Activated naive CD4-positive, alpha-beta T cell treated with anti-CD3 and anti-CD28 coated beads for 36 hours (primary cell): ENCODE measurements at places on chromosomes 5 and 9.

- DNase-seq, result no peak
- no peaks in the 10 kb centered on the region for H3K27me3 ChIP-seq
- H3K36me3 ChIP-seq, result peaks cover 17% of the 10 kb centered on the region
- H3K4me3 ChIP-seq, result no peak overlapping the region
- H3K4me1 ChIP-seq, result peaks cover 4% of the 10 kb centered on the region
Measured at GRCh38 chr5:149782895-149783586, 52.9 kb downstream of the PPARGC1B start.

DNA sequence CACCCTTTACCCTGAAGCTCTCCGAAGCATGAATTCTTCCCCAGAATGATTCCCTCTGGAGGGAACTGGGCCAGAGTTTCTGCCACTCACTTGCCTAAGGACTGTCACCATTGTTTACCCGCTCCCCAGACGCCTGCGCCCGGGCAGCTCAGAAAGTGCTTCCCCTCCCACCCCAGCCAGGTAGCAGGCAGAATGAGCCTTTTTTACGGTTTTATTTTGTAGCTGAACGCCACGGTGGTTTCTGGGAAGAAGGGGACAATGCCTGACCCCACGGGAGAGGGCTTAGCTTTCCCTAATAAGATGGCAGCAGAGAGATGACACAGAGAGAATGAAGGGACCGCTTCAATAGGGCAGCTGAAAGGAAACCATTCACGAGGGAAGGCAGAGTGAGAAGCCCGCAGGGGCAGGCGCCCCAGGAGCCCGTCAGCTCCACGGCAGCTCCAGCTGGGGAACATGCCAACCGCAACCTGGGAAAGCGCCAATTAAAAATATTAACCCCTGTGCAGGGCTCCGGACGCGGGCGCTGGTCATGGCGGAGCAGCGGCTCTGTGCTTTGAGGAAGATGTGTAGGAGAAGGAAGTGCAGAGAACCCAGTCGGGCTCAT is 20.4 kb upstream of the NTNG2 start:
- no peaks in the 10 kb centered on the region for H3K36me3 ChIP-seq
- no peak for DNase-seq
- peak overlapping the region; percentile 56 for H3K4me3 ChIP-seq
- H3K27me3 ChIP-seq, result peaks cover 55% of the 10 kb centered on the region
- no peak overlapping the region for H3K27ac ChIP-seq

- DNase-seq, result no peak
- no peaks in the 10 kb centered on the region for H3K4me1 ChIP-seq
- no peaks in the 10 kb centered on the region for H3K36me3 ChIP-seq
- H3K27ac ChIP-seq, result no peak overlapping the region
- H3K27me3 ChIP-seq, result no peaks in the 10 kb centered on the region
Measured at GRCh38 chr5:31116466-31117031, 76.9 kb upstream of the CDH6 start.

DNA sequence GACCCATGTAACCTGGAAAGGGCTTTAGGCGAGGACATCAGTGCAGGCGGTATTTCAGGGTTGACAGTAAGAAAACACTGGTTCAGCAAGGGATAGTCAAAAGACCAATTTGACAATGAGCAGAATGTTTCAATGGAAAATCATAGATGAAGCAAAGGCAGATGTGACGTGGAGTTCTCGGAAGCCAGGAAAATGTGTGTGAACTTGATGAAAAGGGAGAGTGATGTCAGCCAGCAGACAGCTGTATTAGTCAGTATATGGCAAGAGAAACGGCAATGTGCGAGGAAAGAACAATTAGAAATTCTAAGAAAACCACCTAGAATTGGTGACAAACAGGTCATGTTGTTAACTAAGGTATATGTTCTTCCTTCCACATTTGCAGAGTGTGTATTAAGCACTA is 503.9 kb upstream of the DAB2 start:
- H3K27ac ChIP-seq, result no peak overlapping the region
- no peak overlapping the region for H3K4me3 ChIP-seq
- no peaks in the 10 kb centered on the region for H3K36me3 ChIP-seq

DNA sequence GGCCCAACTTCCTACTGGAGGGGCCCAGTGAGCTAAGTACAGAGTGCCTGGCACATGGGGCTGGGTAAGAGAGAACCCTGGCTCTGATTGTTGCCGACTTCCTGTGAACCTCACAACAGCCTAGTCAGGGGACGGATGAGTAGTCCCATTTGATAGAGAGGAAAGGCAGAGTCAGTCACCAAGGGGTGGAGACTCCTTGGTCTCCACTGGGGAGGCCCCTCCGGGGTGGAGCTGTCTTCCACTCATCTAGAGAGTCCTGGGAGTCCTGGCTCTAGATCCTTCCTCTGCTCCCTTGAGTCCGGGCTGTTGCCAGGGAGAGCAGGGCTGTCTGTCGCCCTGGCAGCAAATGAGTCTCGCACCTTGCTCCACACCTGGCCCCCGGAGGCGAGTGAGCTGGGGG is 8.0 kb downstream of the GRK6 start:
- DNase-seq, result peak; percentile 89
- H3K27ac ChIP-seq, result peak overlapping the region; percentile 92
- H3K27me3 ChIP-seq, result no peaks in the 10 kb centered on the region
- H3K4me3 ChIP-seq, result no peak overlapping the region

GRCh38 chr9:134295101-134295745 is 31.0 kb upstream of the RXRA start:
- H3K27ac ChIP-seq, result no peak overlapping the region
- no peaks in the 10 kb centered on the region for H3K27me3 ChIP-seq
- no peaks in the 10 kb centered on the region for H3K36me3 ChIP-seq
- peaks cover 3% of the 10 kb centered on the region for H3K4me1 ChIP-seq
- no peak overlapping the region for H3K4me3 ChIP-seq

DNA sequence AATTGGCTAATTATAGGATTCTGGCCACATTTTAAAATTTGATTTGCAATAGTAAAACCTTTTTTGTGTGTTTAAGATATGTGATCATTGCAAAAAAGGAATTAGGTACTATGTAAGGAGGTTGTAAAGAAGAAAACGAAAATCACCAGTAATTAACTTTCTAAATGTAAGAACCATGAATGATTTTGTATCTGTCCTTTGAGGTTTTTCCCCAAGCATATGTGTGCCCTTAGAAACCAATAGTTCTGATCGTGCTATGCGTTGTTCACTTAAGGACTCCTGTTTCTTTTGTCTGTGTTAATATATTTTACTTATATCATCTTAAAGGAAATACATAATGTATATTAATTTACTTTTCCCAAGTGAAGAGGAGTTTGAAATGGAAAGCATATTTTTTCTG is 410.2 kb downstream of the PSAT1 start:
- no peak overlapping the region for H3K4me3 ChIP-seq
- H3K27ac ChIP-seq, result no peak overlapping the region
- no peaks in the 10 kb centered on the region for H3K4me1 ChIP-seq
- DNase-seq, result no peak
- H3K36me3 ChIP-seq, result no peaks in the 10 kb centered on the region
- no peaks in the 10 kb centered on the region for H3K27me3 ChIP-seq

- H3K27me3 ChIP-seq, result peaks cover 10% of the 10 kb centered on the region
- DNase-seq, result no peak
- no peaks in the 10 kb centered on the region for H3K36me3 ChIP-seq
- H3K4me1 ChIP-seq, result peaks cover 4% of the 10 kb centered on the region
- H3K27ac ChIP-seq, result no peak overlapping the region
Measured at GRCh38 chr9:133727277-133727875, 10.8 kb downstream of the SARDH start.

- H3K4me1 ChIP-seq, result no peaks in the 10 kb centered on the region
- H3K36me3 ChIP-seq, result no peaks in the 10 kb centered on the region
- no peak overlapping the region for H3K27ac ChIP-seq
Measured at GRCh38 chr9:127027694-127028093, 94.7 kb downstream of the ANGPTL2 start.

DNA sequence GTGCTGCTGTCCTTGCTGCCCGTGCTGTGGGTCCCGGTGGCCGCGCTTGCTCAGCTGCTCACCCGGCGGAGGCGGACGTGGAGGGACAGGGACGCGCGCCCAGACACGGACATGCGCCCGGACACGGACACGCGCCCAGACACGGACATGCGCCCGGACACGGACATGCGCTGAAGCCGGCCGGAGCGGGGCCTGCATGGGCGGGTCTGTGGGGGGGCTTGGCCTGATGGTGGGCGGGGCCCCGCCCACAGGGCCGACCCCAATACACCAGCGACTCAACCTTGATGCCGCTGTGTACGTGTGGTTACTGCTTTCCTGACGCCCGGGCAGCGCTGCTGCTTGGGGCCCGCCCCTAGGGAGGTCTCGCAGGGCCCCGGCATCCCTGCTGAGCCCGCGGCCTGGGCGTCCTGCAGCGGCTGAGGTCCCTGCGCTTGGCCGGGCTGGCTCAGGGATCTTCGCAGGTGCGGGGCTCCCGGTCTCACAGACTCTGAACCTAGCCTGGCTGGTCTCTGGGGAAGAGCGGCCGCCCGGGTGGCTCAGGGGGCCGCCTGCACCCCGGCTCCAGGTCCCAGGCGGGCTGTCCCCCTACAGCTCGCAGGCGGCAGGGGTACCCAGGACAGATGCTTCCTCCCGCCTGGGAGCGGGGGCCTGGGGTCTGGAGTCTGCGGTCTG is 20.9 kb downstream of the SLC6A18 start:
- no peaks in the 10 kb centered on the region for H3K36me3 ChIP-seq
- no peak for DNase-seq
- H3K4me1 ChIP-seq, result no peaks in the 10 kb centered on the region
- no peak overlapping the region for H3K27ac ChIP-seq
- no peak overlapping the region for H3K4me3 ChIP-seq
- H3K27me3 ChIP-seq, result peaks cover 10% of the 10 kb centered on the region

- H3K4me3 ChIP-seq, result peak within 1 kb of the TSS; percentile 92
- no peaks in the 10 kb centered on the region for H3K27me3 ChIP-seq
- peak within 1 kb of the TSS; percentile 97 for H3K27ac ChIP-seq
- DNase-seq, result peak; percentile 97
Measured at GRCh38 chr9:133347985-133348717, at the start of the genes MED22 and RPL7A. MED22 (minus strand) TSS chr9:133348131; CDS start chr9:133346662, 1,469 bp downstream. RPL7A (plus strand) TSS chr9:133348218; CDS start chr9:133348244, 26 bp downstream.

DNA sequence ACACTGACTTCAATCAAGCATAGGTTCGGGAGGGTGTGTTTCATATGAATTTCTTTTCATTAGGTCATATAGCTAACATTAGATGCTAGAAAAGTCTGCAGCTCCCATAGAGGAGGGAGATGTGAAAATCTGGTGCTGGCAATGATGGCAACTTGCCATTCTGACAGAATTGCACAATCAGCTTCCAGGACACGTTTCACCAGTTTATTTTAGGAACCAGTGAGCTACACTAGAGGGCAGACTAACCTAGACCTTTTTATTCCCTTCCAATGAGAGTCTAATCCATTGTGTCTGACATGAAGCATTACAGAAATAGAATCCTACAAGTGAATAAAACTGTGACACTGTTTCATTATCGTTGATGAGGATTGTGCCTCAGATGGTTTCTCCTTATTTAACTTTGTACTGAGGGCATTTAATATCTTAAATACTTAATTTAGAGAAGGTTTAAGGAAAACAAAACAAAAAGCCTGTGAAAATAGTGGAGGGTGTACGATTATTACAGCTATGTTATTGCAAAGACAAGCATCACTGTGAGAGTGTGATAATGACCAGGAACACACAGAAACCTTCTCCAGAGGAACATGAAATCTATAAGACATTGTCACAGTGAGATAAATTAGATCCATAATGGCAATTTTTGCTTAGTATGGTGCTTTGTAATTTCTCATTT is 363.3 kb upstream of the RPS23 start:
- H3K4me1 ChIP-seq, result no peaks in the 10 kb centered on the region
- no peak overlapping the region for H3K27ac ChIP-seq
- DNase-seq, result peak; percentile 34

DNA sequence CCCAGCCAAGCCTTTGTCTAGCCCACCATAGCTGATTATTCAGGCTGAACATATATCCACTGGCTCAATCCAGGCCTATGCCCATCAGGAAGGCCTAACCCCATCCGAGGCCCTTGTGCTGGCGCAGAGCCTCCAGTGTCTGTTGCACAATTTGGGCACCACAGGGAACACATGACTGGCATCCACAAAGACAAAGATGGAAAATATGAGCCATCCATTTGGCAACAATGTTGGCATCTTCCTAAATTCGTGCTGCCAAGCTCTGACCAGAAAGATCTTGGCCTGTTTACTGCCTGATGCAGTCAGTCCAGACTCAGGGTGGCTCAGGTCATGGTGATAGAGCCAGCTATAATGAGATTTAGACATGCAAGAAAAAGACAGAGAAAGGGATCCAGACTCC is 233.8 kb downstream of the PIK3R1 start:
- H3K27ac ChIP-seq, result no peak overlapping the region
- DNase-seq, result no peak
- no peaks in the 10 kb centered on the region for H3K36me3 ChIP-seq

DNA sequence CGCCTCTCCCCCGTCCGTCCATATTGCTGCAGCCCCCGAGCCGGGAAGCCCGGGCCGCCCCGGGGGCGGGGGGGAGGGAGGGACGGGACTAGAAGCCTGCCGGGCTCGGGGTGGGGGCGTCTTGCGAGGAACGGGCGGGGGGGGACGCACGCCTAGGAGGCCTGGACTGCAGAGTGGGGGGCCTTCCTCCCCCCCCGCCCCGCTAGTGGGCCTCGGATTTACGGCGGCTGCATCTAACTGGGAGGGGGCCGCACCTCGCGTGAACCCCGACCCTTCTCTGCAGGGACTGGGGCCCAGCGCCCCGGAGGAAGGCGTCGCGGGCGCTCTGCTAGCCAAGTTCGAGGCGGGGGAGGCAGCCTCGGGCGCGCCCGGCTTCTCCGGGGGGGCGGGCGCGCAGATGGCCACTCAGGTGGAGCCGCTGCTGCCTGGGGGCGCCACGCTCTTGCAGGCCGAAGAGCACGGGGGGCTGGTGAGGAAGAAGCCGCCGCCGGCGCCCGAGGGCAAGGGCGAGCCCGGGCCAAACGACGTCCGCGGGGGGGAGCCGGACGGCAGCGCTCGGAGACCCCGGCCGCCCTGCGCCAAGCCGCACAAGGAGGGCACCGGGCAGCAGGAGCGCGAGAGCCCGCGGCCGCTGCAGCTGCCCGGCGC is at the start of gene LARP1:
LARP1 (plus strand) TSS at position 17 of the 648 bp plus-strand sequence; CDS start at position 398, 381 bp downstream.
- H3K27me3 ChIP-seq, result no peaks in the 10 kb centered on the region
- peak within 1 kb of the TSS; percentile 97 for H3K4me3 ChIP-seq
- H3K36me3 ChIP-seq, result peaks cover 17% of the 10 kb centered on the region
- H3K4me1 ChIP-seq, result peaks cover 39% of the 10 kb centered on the region
- H3K27ac ChIP-seq, result peak within 1 kb of the TSS; percentile 98

DNA sequence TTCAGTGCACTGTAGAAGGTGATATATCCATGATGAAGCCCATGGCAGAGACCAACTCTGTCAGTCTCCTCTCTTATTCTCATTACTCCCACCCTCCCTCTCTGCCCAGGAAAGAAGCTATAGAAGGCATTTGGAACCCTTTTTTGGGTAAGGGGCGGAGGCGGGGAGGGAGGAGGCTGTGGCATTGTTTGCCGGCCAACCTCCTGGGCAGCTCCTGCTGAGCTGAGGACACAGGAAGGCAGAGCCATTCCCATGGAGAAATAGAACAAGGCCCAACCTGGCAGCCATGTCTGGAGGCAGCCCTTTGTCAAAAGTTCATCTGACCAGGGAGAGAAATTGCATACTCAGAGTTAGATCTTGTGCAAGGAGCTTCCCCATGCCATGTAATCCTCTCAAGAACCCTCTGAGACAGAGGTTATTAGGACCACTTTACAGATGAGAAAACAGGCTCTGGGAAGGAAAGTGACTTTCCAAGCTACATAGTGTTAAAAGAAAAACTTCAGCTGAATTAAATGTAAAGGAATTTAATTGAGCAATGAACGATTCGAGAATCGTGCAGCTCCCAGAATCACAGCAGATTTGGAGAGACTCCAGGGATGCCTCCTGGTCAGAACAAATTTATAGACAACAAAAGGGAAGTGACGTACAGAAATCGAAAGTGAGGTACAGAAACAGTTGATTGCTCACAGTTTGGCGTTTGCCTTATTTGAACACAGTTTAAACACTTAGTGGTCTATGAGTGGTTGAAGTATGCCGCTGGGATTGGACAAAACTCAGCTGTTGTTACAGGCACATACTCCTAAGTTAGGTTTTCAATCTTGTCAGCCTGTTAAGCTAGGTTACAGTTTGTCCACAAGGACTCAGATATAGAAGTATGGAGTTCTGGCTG is 158.6 kb downstream of the MELK start:
- no peaks in the 10 kb centered on the region for H3K27me3 ChIP-seq
- DNase-seq, result no peak
- H3K4me1 ChIP-seq, result no peaks in the 10 kb centered on the region
- no peak overlapping the region for H3K27ac ChIP-seq
